ENCODE measurements at places on chromosomes 4 and X. TPM values are rescaled to one million over a fixed set of nuclear protein-coding genes. Genes with fewer than 3 reads are reported as not detected.

The NAA10 gene
- 91.4 TPM for total RNA-seq

The ANOS1 gene
- 23.1 TPM for total RNA-seq

The GAGE12H gene
- not detected for total RNA-seq

The CT83 gene
- not detected for total RNA-seq

The PDZD4 gene
- 27.2 TPM for total RNA-seq

The EFHC2 gene
- not detected for total RNA-seq

The PDLIM3 gene
- total RNA-seq, result 63.0 TPM

The SSX4B gene
- not detected for total RNA-seq

The SYAP1 gene
- total RNA-seq, result 53.3 TPM

GRCh38 chrX:41857670-41858069 lies 65.7 kb downstream of the CASK start:
- no peak for DNase-seq

DNA sequence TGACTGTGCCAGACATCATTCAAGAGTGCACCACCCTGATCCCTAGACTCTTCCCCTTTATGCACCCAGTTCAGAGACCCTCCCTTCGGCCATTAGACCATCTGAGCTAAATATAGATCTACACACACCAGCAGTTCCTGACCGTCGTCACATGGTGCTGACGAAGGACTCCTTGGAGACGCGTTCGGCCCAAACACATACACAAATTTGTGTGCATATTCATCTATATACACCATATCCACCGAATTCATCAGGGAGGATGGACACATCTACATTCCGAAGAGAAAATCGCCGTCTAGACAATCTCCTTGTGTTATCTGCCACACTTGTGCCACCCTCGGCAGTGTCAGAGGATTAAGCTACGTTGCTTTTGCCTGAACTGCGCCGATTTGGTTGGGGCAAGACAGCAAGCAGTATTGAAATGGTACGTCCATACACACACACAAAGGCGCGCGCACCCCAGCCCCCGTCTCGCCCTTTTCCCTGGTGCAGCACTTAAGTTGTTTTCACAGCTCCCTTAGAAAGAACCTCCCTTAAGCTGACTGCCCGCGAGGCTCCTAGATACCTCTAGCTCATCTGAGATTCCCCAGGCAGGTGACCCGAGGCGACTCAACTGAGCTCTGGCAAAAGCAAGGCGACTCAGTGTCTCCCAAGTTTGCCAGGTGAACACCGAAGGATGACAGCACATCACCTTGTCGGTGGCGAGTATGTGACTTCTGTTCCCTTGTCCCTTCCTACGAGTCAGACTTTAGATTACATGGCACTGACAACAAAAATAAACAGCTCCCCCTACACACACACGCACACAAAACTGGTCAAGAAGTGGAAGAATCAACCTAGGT lies 1.0 kb downstream of the RASGEF1B start:
- DNase-seq, result no peak

- DNase-seq, result no peak
Observed at GRCh38 chr4:85681221-85681657, 206.3 kb downstream of the ARHGAP24 start.

GRCh38 chr4:52843958-52844357 lies 18.2 kb upstream of the RASL11B start:
- DNase-seq, result no peak

GRCh38 chr4:139599594-139600374 lies 43.8 kb upstream of the SETD7 start:
- no peak for DNase-seq

DNA sequence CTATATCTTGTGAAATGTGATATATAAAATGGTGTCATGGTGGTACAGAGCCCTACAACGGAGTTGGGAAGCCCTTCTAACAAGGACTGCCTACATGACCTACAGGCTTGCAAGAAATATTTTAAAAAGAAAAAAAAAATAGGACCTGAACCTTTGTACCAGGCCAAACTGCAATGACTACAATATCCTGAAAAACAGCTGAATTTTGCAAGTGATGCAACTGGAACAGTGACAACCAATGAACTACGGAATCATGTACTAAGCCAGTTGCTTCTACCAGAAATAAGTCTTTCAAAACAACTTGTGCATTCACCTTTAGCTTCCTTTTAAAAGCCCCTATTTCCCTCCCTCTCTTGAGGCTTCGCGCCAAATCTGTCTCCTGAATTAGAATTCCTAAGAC lies 58.4 kb downstream of the PDGFC start:
- no peak for DNase-seq

DNA sequence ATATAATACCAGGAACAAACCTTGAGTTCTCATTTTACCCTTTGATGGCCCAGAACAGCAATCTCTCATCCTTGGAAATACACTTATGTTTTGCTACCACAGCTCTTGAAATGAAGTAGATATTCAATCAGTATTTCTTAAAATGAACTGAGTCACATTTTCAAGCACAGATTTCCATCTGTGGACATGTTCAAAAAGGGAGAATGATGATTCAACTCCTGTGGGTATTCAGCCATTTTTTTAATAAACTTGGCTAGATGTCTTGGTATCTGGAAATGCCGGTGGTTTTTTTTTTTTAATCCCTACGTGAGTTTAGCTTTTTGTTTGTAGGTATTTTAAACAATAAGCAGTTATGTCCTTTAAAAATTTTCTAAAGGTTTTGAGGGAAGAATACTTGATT lies 64.2 kb upstream of the TRPC5OS start:
- no peak for DNase-seq

- DNase-seq, result no peak
Observed at GRCh38 chr4:42703813-42704212, 46.9 kb upstream of the ATP8A1 start.
